ENCODE measurements at places on chromosomes 1 and 21. TPM values are rescaled to one million over a fixed set of nuclear protein-coding genes. Genes with fewer than 3 reads are reported as not detected.

The CNIH3 gene
- 2.2 TPM for total RNA-seq

The RNF186 gene
- total RNA-seq: not detected

The RNF220 gene
- 95.9 TPM for total RNA-seq

The LRRIQ3 gene
- total RNA-seq: 0.46 TPM

The DDAH1 gene
- total RNA-seq: not detected

The C4BPB gene
- 3.1 TPM for total RNA-seq

The LCE2A gene
- total RNA-seq: not detected

The STUM gene
- not detected for total RNA-seq

The EPHA2 gene
- not detected for total RNA-seq

The SPRR2B gene
- total RNA-seq: not detected

The SPATA45 gene
- not detected for total RNA-seq

The NBPF4 gene
- total RNA-seq: 0.24 TPM

The KRTAP11-1 gene
- total RNA-seq: not detected

The ADAMTS4 gene
- 1.6 TPM for total RNA-seq

The ARMH1 gene
- total RNA-seq: 71.8 TPM

The SLC35A3 gene
- total RNA-seq: 31.6 TPM

The CFAP107 gene
- total RNA-seq: not detected

The SNX7 gene
- not detected for total RNA-seq

The TENT5C gene
- 47.0 TPM for total RNA-seq

The KIRREL1 gene
- total RNA-seq: not detected

The FYB2 gene
- total RNA-seq: not detected

The ATG4C gene
- total RNA-seq: 8.2 TPM

The NBPF20 gene
- 4.8 TPM for total RNA-seq

The CAPZA1 gene
- total RNA-seq: 114 TPM

The ELAPOR1 gene
- 11.5 TPM for total RNA-seq

The ADSS2 gene
- 38.8 TPM for total RNA-seq

The CFHR2 gene
- total RNA-seq: not detected

The PROK1 gene
- total RNA-seq: not detected

The IFI44L gene
- total RNA-seq: 194 TPM

Data from naive thymus-derived CD4-positive, alpha-beta T cell (primary cell).